ENCODE measurements at places on chromosomes 7 and 10.

DNA sequence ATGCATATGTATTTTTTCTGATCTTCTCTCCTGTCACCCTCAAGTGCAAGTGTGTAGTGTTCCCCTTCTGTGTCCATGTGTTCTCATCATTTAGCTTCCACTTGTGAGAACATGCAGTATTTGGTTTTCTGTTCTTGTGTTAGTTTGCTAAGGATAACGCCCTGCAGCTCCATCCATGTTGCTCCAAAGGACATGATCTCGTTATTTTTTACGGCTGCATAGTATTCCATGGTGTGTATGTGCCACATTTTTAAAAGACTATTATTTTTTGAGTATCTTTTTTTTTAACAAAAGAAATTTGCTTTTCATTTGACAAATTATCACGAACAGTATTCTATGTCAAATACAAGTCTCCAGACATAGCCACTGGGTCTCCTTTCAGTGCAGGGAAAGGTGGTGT is 110.1 kb upstream of the ZNF746 start:
- DNase-seq = no peak

DNA sequence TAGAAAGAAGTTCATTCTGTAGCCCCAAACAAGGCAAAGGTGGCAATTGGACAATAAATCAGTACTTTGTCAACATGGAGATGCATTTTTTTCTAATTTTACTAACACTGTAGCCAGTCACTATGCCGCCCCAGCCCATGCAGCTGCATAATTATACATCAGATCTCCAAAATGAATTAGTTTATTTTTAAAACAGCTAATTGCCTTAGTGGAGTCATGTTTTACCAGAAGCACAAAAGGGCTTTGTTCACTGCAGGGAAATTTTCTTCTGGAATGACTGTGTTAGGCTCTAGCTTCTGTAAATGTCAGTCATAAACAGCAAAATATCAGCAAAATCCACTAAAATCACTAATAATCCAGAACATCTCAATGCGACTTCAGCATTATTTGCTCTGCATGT is 20.1 kb upstream of the HDAC9 start:
- no peak for DNase-seq

GRCh38 chr10:84599254-84599653 is 270.9 kb downstream of the CCSER2 start:
- no peak for DNase-seq

- peak; percentile 46 for DNase-seq
These were observed 56.9 kb upstream of the PPP1R3C start for GRCh38 chr10:91689731-91690168.

DNA sequence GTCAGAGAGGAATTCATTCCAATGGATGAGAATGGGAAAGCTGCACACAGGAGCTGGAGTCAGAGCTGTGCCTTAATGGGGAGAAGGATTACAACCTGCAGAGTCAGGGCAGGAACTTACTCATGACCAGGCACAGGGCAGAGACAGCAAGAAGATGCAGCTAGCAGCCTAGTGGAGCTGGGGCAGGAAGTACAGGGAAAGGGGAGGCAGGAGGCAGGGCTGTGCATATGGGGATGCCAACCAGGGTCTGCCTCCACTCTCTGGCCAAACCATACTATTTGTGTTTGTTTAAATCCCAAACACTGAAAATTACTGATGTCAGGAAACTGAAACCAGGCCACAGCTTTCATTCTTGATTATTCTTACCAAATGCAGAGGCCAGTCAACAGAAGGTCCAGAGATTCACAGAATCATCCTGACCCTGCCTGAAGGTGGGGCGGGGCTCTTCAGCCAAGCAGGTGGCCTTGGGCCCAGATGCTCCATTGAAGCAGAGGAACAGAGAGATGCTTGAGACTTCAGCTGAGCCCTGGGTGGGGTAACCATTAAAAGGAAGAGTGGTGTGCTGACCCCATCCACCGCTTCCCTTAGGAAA is 461.9 kb downstream of the KCNMA1 start:
- no peak for DNase-seq

DNA sequence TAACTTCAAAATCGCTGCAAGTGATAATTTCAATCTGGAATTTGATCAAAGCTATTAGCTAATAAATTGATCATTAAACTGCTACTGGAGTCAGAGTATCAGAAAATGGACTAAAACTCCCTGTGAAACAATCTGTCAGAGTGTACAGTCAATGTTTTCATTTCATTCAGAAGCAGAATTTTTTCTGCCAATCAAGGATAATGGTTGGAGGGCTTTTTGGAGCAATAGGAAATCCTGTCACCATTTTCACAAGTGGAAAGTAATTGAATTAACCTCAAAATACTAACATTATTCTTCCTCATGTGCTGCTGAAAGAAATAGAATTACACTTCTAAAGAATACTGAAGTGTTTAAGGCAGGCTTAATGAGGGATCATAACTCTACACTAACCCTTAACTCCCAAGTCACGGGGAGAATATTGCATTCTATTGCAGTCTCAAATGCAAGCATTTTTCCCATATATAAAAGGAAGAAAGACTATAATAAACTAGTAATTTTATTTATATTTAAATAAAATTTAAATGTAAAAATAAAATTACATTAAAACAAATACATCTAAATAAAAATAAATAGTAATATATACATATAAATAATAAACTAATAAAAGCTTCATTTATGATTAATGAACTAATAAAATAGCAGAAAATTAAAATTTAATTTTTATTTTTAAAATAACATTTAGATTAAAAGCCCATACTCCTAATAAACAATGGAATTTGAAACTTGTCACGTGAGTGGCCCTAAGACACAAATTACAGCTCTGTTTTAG is 67.1 kb downstream of the SEMA3E start:
- DNase-seq = no peak

- DNase-seq = peak; percentile 80
These were observed 178.5 kb downstream of the NRP1 start for GRCh38 chr10:33155720-33156638.

- DNase-seq = no peak
These were observed 61.9 kb downstream of the HGF start for GRCh38 chr7:81707966-81708365.

- DNase-seq = peak; percentile 31
These were observed 91.8 kb downstream of the RGS10 start for GRCh38 chr10:119450606-119451299.

DNA sequence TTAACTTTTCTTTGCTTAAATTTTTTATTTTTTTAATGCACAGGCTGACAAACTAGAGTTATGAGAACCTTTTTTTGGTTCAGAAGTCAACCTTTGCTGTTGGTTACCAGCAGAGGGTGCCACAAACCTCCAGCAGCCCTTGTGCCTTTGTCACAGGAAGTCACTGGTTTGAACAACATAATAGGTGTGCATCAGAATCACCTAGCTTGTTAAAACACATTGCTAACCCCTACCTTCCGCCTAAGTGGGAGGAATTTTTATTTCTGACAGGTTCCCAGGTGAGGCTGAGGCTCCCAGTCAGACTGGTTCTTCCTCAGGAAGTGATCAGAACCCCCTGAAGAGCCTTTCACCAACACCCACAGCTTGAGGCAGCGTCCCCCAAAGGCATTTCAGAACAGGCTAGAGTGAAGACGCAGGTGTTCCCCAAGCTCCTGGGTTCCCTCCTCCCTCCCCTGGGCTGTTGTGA is 22.6 kb upstream of the VDAC2 start:
- DNase-seq = peak; percentile 51

- DNase-seq = no peak
These were observed 13.2 kb downstream of the WAC start for GRCh38 chr10:28545967-28546644.

- DNase-seq = no peak
These were observed 561.5 kb upstream of the POT1 start for GRCh38 chr7:125491137-125491536.

GRCh38 chr7:96708872-96709271 is 774 bp downstream of the SEM1 start:
- DNase-seq = no peak

GRCh38 chr10:44854693-44855350 is 56.3 kb upstream of the TMEM72 start:
- no peak for DNase-seq

Measured in fibroblast of skin of right quadriceps (primary cell).